ENCODE measurements at places on chromosomes 5 and 9.
A peak's percentile ranks its signal among the peaks of the same experiment; 100 is the strongest.

GRCh38 chr9:27625751-27626150, 52.5 kb upstream of the C9orf72 start:
- no peak for DNase-seq

GRCh38 chr5:143417503-143418139, 14.1 kb upstream of the NR3C1 start:
- no peak for DNase-seq

- no peak for DNase-seq
Measured at GRCh38 chr5:93595420-93596147, 12.6 kb downstream of the NR2F1 start.

- DNase-seq: no peak
Measured at GRCh38 chr5:43017428-43017815, 22.7 kb downstream of the ANXA2R start.

- DNase-seq: no peak
Measured at GRCh38 chr5:66232706-66233445, 88.8 kb downstream of the SREK1 start.

- no peak for DNase-seq
Measured at GRCh38 chr9:98481676-98482075, 226.2 kb upstream of the TBC1D2 start.

DNA sequence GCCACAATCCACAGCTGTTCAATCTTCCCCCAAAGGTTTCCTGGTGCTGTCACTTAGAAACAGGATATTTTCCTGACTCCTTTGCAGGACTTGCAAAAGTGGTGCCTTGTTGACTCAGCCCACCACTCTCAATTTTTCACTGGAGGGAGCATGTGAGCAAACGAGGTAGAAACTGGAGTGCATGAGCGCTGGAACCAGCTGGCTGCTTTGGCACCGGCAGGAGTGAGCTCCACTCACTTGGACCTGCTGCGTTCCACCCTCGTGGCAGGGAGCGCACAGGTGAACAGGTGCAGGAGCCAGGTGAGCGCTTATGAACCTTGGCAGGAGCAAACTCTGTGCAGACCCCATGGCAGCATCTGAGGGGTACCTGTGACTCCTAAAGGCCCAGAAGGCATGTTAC, 364.1 kb upstream of the RORB start:
- DNase-seq: no peak

GRCh38 chr5:119280380-119280779, 75.4 kb upstream of the TNFAIP8 start:
- DNase-seq: no peak

- no peak for DNase-seq
Measured at GRCh38 chr5:178818094-178818493, 41.7 kb upstream of the ZNF354B start.

DNA sequence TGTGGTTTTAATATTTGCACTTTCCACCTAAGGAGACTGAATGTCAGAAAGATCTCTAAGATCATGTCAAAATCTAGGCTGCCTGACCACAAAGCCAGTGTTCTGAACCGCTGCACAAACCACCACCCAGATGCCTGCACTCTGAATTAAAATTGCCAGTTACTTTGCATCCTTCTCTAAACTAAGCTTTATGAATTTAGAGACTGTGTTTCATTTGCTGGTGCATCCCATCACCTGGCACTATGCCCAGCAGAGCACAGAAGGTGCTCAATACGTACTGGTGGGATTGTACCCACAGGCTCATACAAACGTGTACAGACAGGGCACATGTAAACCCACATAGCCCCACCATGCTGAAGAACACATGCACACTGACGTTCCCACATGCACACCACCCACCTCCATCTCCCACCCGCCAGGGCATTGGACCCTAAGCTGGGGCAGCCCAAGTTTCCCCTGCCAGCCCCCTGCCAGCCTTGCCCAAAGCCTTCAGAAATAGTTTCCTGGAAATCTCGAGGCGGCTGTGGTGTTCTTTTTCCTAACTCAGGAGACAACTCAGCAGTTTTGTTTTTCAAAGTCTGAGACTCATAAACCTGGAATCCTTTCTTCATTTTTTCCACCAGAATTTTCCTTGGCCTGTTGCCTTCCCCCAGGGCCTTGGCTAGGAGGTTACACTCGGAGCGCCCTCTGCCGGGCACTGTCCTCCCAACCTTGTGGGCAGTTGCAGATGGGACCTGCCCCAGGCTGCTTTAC, 9.6 kb upstream of the TRAF1 start:
- peak; percentile 88 for DNase-seq

- no peak for DNase-seq
Measured at GRCh38 chr5:4306057-4306456, 710.4 kb downstream of the IRX1 start.

DNA sequence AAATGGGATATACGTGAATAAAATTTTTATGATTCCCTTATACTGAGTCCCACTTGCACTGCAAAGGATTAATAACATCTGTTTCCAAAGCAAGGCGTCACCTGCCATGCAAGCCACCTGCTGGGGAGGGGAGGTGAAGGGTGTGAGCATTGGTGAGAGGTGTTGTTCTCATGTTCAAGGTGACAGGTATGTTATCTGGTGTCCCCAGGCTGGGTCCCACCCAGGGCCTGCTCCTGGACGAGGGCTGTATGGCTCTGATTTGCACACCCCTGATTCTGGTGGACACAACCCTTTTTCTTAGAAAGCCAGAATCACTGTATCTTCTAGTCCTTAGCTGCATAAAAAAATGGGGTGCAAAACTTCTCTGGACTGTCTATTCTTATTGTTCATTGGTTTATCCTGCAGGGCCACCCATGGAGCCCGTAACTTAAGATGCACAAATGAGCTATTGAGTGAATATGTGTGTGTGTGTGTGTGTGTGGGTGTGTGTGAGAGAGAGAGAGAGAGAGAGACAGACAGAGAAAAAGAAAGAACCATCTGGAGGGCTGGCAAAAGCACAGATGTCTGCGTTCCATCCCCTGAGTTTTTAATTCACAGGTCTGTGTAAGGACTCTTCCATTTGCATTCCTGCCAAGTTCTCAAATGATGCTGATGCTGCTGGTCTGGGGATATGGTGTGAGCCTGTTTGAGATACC, 53.7 kb downstream of the SYK start:
- no peak for DNase-seq

DNA sequence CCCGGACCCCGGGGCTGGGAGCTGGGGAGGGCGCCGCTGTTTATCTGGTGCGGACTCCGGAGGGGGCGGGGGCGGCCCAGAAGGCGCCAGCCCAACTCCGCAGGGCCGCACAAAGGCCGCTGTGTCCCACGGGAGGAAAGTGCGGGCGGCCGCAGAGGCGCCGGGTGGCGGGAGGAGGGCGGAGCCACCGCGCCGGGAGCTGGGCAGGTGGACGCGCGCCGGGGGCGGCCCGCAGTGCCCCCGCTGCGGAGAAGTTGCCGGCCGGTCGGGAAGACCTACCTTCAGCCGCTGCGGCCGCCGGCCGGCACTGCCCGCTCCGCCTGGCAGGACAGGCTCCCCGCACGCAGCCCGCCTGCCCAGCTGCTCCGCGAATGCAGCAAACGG, 43.6 kb downstream of the NACC2 start:
- no peak for DNase-seq

All from stimulated activated CD4-positive, alpha-beta T cell treated with anti-CD3 and anti-CD28 coated beads, Interleukin-15, amount 100 ng/mL, for 48 hours (primary cell).